ENCODE measurements at places on chromosomes 3 and 15.
A peak's percentile ranks its signal among the peaks of the same experiment; 100 is the strongest.

GRCh38 chr3:60758171-60758570 is 493.1 kb downstream of the FHIT start:
- no peak for DNase-seq

- DNase-seq: no peak
These were observed at the start of gene ADAMTS9 for GRCh38 chr3:64687781-64688604. ADAMTS9 (minus strand) TSS chr3:64688000; CDS start chr3:64687657, 343 bp downstream.

- DNase-seq: peak; percentile 28
These were observed 13.1 kb downstream of the RYK start for GRCh38 chr3:134237454-134238145.

GRCh38 chr3:39879581-39879980 is 70.2 kb downstream of the MYRIP start:
- no peak for DNase-seq

GRCh38 chr3:15722877-15723623 is 74.7 kb downstream of the ANKRD28 start:
- DNase-seq: no peak

- DNase-seq: no peak
These were observed 208.9 kb upstream of the TPM1 start for GRCh38 chr15:62833646-62834045.

All from GM04504 (cell line).